ENCODE measurements at places on chromosomes 4 and X. TPM values are rescaled to one million over a fixed set of nuclear protein-coding genes. Genes with fewer than 3 reads are reported as not detected.

The DSPP gene
- not detected for total RNA-seq

The RTL3 gene
- total RNA-seq, result 1.4 TPM

The PTCHD1 gene
- under 0.01 TPM for total RNA-seq

The HEPH gene
- not detected for total RNA-seq

The PF4V1 gene
- total RNA-seq, result 0.72 TPM

The AADAT gene
- total RNA-seq, result 3.4 TPM

The RHOH gene
- total RNA-seq, result not detected

The WAS gene
- total RNA-seq, result 0.84 TPM

The UGT2B10 gene
- total RNA-seq, result not detected

The IBSP gene
- total RNA-seq, result not detected

GRCh38 chrX:24607616-24608015 lies 39.5 kb downstream of the PCYT1B start:
- no peak for DNase-seq

DNA sequence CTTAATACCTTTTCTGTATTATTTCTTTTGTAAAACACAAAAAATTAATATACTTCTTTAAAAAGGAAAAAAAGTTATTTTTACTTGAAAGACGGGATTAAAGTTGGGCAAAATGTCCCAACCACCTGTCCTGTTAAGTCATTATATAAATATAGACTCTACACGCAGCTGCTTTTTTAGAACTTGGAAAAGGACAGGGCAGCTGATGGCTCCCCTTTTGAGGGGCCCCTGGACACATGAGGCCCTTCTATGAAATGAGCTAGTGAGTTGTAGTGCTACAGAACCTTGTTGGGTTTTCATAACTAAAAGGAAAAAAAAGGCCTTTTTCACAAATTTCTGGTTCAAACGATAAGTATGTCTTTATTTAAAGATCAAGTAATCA lies 600 bp upstream of the BEX2 start:
- no peak for DNase-seq

DNA sequence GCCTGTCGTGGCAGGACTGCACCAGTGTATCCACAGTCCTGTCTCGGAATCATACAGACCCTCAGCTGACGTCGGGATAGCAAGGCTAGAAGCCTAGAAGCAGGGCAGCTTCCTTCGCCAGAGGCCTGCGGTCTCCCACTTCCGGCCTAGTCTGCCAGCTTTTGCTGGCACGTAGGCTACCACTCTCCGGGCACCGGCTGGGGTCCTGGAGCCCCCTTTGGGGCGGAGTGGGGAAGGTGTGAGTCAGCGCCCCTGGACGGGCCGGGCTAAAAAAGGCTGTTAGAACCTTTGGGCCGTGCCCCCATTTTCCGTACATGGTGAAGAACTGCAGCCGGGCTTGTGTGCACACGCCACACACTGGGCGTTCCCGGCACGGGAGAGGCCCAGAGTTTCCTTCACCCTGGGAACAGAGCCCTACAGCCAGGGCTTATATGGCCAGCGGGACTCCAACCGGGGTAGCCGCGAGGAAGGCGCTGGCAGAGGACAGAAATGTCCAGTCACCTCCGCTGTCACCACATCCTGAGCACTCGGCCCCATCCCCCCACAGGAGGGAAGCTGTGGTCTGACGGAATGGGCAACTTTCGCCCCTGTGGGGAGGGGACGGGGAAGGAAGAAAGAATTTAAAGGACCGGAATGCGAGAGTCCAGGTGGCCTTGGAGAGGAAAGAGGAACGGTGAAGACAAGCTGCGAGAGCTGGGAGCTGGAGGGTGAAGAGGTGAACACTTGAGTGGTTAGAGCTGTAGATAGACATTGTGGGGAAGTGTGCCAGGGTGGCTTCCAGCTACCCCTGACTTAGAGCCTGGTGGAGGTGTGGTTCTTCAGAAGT lies 4.6 kb downstream of the MAGIX start:
- DNase-seq, result peak; percentile 96

DNA sequence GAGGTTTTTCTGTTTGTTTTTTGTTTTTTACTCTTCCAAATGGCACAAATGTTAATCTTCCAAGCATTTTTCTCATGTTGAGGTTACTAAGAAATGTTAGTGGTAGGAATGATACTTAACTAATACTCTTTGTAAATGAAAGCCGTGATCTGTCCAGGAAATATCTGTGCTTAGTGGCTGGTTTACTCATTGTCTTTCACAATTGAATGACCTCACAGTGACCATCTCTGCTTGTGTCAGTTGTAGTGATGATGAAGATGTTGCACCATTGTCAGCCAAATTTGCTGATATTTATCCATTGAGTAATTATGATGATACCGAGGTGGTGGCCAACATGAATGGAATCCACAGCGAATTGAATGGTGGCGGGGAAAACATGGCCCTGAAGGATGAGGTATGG lies 93.5 kb downstream of the TNIP2 start:
- DNase-seq, result peak; percentile 49

DNA sequence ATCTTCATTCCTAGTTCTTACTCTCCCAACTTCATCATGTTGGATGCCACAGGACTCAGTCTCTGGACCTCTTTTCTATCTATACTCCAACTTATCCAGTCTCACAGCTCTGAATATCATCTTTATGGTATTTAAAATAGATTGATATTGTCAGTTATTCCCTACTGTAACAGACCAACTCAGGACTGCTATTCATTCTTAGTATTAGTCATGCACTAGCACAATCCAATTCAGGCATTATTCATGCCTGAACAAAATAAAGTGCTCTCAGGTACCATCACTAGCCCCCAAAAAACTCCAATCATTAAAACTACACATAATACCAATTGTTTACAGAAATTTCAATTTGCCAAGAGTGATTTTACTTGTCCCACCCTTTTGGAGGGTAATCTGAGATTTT lies 37.7 kb downstream of the FRYL start:
- no peak for DNase-seq

DNA sequence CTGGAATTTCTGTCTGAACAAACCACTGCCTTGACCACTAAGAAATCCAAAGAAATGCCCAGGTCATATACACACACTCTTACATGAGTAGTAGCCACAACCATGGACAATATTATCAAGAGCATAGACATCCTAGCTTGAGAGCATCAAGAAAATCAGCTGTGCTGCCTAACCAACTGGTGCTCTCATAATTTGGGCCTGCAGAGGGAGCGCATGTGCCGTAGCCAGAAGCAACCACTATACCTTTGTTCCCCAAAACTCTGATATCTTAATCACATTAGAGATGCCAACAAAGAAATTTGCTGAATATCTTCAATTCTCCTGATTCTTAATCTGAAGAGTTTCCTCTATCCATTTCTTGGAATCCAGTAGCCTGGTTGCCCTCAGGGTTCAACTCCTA lies 163.6 kb downstream of the ZNF674 start:
- peak; percentile 44 for DNase-seq

- peak; percentile 10 for DNase-seq
Measured at GRCh38 chr4:3009422-3009821, 46.1 kb downstream of the GRK4 start.

GRCh38 chr4:72311291-72311690 lies 257.7 kb downstream of the ADAMTS3 start:
- DNase-seq, result no peak

DNA sequence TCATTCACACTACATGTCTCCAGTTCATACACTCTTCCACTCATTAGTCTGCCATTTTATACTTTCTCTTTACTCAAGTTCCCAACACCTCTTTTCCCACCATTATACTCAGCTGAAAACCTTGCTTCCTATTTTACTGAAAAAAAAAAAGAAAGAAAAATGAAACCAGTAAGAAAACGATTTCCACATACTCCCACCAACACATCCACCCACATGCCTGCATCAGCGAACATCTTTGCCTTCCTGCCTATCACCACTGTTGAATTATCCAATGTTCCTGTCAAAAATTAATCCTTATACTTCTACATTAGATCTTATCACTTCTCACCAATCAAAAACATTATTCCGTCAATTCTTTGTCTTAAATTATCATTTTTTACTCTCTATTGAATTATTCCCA lies 188.1 kb upstream of the FAM241A start:
- DNase-seq, result no peak

- DNase-seq, result no peak
Measured at GRCh38 chr4:101782546-101782945, 8.0 kb upstream of the BANK1 start.

GRCh38 chr4:121669163-121669550 lies 27.6 kb downstream of the ANXA5 start:
- peak; percentile 67 for DNase-seq

GRCh38 chrX:24018809-24019208 lies 8.2 kb downstream of the KLHL15 start:
- DNase-seq, result no peak

DNA sequence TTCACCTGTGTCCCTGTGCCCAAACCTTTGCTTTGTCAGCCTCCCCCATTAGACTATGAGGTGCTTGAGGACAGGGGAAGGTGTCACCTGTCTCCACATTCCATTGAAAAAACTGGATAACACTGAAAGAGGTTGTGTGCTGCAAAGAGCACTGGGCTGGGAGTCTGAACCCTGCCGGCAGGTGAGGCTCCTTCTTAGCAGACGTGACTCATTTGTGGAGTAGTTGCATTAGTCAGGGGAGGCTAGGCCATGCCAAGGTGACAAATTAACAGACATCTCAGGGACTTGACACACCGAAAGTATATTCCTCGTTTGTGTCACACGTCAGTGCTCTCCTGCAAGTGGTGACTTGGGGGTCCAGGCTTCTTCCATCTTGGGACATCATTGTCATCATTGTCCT lies 95.9 kb upstream of the STX18 start:
- DNase-seq, result no peak

DNA sequence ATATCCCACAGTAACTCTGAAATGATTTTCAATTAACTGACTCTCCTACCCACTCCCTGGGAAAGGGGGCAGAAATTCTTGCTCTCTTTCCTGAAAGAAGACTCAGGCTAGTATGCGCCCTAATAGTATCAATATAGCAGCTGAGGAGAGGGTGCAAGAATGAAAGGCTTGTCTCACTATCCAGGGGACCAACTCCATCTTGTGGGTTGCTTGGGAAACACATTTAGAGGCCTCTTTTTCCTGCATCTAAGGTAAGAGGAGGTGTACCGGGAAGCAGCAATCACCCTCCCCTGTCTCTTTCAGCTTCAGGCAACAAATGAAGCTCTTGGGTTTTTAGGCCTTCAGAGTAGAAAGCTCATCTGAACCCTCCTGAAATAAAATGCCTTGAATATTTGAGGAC lies 11.3 kb downstream of the TMEM255A start:
- no peak for DNase-seq
